ENCODE measurements at places on chromosomes 4 and X.

- DNase-seq, result no peak
Measured at GRCh38 chr4:41214825-41215146, 444 bp upstream of the APBB2 start.

DNA sequence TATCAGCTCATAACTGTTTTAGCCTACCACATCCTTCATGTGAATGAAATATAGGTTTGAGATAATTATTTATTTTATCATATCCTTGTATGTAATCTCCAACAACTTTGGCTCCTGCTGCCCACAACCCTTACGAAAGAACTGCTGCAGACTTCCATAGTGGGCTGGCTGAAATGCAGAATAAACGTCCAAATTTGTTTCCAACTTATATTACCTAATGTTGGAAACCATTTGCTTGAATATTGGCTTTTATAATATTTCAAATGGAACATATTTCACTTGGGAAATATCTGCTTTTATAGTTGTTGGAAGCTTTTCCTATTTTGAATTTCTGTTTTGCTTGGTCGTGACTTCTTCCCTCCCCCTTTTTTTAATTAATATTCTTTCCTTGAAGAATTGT is 45.0 kb upstream of the ITM2A start:
- DNase-seq, result no peak

GRCh38 chr4:26120098-26120825 is 200.6 kb upstream of the RBPJ start:
- peak; percentile 78 for DNase-seq

DNA sequence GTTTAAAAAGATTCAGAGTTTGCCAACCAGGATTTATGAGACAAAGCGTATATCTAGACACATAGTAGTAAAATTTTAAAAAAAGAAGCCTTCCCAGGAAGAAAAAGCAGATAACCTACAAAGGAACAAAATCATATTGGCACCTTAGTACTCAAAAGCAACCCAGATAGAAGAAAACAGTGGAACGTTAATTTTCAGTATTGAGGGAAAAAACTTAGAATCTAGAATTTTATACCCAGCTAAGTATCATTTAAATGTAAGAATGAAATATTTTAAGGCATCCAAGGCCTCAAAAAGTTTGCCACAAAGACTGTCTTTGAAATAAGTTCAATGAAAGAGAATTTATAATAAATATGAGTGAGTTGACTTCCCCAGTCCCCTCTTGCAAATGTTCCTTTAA is 96.5 kb upstream of the EOLA2 start:
- DNase-seq, result no peak

- DNase-seq, result no peak
Measured at GRCh38 chr4:104063341-104063740, 343.6 kb upstream of the TACR3 start.

- no peak for DNase-seq
Measured at GRCh38 chr4:73335679-73336078, 68.4 kb upstream of the ALB start.

DNA sequence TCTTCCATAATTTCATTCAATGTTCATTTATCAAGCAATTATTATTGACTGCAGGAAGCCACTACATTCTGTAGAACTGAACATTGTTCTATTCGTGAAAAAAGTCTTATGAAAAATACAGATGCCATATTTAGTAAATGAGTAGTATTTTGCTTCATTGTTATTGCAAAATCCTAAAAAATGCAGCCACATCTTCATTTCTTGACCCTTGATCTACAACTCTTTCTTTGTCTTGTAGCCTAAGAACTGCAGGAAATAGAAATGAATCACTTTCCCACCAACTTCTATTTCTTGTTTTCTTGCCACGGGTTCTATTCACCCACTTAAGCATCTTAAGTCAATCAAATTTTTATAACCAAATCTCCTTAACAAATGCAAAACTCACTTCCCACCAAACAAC is 63.3 kb downstream of the KCNIP4 start:
- DNase-seq, result no peak

DNA sequence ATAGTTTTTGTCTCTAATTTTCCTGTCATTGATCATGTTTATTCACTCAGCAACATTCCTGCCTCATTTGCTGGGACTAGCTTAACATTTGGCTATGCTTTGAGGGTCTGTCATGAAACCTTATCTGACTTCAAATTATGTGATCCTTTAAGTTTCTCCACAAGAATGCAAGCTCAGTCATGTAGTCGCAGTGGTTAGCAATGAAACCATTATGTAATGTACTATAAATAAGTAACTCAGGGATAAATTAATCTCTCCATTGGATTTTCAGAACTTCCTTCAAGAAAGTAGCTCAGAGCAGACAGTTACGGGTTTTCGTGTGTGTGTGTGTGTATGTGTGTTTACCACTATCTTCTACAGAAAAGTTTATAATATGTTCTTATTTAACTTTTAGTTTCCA is 993.6 kb downstream of the ADGRL3 start:
- peak; percentile 4 for DNase-seq

DNA sequence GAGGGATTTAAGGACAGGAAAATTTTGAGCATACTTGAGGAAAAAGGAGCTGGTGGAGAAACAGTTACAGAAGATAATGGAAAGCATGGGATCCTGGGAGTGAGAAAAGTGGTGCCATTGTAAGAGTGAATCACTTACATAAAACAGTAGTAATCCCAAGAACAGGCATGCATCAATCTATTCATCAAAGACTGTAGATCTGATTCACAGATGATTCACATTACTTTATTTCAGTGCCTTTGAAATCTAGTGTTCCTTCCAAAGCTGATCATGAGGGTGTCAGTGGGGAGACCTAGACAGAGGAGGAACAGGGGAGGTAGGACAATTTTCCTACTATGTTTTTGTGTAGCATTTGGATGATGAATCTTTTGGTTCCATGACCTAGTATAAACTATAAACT is 102.7 kb downstream of the TAB3 start:
- no peak for DNase-seq

DNA sequence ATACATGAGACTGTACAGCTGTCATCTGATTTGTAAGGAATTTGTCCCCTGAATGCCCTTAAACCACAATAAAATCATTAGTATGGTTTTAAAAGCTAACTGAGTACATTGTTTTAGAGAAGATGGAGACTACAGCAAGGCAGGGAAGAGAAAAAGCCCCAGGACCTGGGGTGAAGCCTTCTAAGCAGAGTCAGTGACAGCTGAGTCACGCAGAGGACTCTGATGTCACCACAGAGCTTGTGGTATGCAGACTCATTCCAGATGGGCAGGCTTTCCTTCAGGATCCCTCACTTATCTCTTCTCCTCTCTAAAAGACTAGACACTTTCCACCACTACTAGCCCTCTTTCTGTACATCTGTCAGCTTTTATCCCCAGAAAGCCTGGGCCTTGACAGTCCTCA is 97.1 kb upstream of the ATOH1 start:
- peak; percentile 3 for DNase-seq

DNA sequence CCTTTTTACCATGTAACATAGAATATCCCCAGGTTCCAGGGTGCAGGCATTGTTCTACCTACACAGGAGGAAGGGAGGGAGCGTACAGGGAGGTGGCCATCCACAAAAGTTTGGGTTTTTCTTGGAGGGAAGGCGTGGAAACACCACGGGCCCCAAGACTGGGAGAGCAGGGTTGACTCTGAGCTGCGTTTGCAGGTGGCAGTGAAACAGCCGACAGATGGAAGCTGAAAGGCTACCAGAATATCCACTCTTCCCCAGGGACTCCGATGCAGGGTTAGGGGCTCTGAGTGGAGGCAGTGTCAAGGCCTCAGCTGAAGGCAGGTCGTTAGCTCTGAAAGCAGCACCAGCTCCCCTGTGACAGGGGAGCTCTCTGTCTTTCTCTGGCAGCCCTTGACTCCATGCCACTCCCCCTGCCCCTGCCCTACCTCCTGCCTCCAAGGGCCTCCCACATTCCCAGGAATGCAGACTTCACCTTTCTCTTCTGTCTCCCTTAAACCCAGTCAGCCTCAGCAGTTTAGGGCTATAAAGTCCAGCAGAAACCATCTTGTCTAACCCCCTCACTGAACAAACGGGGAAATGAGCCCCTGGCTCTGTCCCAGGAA is 14.0 kb upstream of the GLOD5 start:
- DNase-seq, result peak; percentile 81

DNA sequence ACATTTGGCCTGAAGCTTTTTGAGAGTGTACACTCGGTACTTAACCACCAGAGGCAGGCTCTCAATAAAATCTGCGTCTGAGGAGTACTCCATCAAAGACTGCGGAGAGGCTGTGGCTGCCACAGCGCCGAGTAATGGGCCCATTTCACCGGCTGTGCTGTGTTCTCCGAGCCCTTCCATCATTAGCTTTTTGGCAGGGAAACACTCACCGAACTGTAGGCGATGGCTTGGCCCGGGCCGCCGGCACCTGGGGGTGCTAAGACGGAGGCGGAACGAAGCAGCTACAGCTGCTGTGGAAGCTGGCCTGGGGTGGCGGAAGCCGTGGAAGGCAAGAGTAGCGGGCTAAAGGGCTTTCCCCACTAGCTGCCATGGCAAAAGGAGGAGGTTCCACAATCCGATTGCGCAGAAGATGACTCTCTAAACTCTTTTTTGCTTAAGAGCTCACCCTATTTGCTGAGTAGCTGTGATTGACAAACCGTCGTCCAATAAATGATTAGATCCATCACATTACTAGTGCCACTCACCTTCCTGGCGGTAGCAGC is 48.5 kb upstream of the PABPC1L2A start:
- DNase-seq, result no peak

Data from NCI-H2171 treated with DMSO at 0.1 percent for 48 hours (cell line).